Hematopoietic multipotent progenitor cell (in vitro differentiated cells): ENCODE measurements at places on chromosomes 1 and 21. TPM values are rescaled to one million over a fixed set of nuclear protein-coding genes. Genes with fewer than 3 reads are reported as not detected.

FBXO2 gene
- 0.27 TPM for total RNA-seq

MIXL1 gene
- total RNA-seq, result 1.6 TPM

SRGAP2B gene
- 4.6 TPM for total RNA-seq

BCL2L15 gene
- total RNA-seq, result under 0.01 TPM

SPRR2G gene
- total RNA-seq, result not detected

MSH4 gene
- total RNA-seq, result 0.27 TPM

GRCh38 chr1:112396653-112397471, 848 bp downstream of the CTTNBP2NL start:
- DNase-seq, result no peak

DNA sequence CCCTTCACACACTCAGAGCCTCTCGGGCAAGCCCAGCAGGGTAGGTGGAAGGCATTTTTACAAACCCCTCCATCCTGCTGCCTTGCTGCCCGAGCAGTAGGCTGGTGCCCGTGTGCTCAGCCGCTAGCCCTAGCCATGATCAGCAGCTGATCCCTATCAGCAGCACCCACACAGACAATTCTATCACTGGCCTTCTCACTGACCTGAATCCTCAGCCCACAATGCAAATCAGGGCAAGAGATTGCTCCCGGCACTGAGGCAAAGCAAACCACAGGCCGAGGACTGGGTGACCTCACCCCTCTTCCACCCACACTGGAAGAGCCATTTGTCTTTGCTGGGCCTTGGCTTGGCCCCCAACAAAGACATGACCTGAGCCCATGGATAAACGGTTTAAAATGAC, 895 bp upstream of the PDZK1 start:
- DNase-seq, result no peak

DNA sequence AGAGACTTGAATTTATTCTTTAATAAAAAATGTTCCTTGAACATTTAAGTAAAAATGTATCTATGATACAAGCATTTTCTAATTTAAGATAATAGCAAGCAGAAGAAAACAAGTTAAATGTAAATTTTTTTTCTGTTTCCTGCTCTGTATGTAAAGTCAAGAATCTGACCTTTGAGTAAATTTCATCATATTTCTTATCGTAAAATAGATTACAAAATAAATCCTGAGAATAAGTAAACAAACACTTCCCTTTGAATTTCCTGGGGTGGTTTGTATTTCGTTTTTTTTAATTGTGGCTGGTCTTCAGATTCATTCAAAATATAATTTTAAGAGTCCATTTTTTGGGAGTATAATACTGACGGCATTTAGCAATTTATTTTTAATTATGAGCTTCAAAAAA, 77.6 kb downstream of the POU2F1 start:
- DNase-seq, result no peak

DNA sequence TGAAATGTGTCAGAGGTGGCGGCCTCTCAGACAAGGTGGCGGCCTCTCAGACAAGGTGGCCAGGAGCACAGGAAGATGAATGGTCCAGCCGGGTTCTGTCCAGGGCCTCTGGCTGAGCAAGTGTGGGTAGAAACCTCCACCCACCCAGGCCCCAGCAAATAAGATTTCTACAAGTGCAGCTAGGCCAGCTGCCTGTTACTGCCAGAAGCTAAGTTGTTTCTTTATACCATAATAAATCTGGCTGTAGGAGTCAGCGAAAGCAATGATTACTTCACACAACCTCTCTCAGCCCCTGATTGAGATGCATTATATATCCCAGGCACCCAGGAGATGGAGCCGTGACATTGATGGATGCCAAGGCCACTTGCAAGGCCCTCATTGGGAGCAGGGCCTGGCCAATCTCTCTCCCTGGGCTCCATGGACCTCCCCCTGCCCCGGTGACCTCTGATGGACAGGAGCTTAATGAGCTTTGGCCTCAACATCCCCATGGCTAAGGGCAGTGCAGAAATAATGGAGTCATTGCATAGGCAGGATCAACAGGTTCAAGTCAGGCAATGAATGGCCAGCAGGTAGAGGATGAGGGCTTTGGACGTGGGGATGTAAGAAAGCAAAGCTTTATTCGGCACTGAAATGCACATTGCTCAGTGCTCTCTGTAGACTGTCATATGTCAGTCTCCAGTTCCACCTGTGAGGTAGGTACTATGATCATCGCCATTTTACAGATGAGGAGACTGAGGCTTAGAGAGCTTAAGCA, 92.9 kb downstream of the PTPRU start:
- no peak for DNase-seq

DNA sequence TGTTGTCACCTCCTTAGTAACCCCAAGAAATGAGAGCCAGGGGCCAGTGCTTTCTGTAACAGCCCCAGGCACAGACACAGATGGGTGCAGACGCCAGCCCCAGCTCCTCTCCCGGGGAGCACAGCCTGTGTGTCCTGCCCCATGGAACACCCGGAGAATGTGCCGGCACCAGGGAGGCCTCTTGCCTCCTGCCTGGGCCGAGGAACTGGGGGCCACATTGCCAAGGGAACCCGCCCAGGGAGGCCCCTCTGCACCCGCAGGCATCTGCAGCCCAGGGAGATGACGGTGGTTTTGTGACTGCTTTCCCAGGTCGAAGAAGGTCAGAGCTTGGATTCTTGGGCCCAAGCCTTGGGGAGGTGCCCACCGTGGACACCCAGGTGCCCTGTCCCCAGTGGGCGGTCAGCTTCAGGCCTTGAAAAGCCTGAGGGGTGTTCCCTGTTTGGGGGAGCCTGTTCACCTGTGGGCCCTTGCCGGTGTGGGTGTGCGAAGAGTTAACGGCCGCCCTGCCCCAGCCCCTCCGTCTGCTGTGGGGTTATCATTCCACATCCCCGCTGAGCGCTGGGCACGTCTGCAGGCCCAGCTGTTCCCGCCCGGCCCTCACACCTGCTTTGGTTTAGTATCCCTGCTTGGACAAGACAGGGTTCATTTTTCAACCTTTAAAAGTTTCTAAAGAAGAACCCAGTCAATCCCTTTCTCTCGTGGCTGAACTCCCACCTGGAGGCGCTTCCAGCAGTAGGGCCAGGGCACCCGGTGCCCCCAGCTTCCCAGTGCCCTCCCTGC, 62.5 kb downstream of the MORN1 start:
- no peak for DNase-seq

GRCh38 chr1:21876267-21876666, 60.8 kb downstream of the HSPG2 start:
- no peak for DNase-seq

DNA sequence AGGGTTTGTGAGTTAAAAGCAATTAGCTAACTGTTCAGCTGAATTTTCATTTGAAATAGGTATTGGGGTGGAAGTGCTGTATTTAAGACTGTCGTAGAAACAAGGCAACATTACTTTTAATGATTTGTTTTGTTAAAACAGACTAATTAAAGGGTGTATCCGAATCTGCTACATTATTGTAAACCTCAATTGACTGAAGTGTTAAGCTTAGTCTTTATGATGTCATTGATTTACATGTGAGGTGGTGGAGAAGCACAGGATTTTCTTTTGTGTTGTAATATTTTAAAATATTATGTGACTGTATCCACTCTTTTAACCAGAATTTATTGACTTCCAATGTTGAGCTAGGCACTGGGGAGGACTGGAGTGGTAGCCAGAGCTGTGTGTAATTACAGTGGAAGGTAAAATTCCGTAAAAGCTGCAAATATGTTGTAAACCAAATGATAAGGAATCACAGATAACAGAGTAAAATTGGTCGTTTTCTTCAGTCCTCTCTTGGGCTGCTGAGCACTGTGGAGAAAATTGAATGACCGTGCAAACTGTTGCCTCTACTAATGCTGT, 1.6 kb downstream of the HOOK1 start:
- DNase-seq, result no peak
